NCI-H1417 treated with DMSO at 0.1 percent for 48 hours (cell line): ENCODE measurements at places on chromosomes 16 and 17.

GRCh38 chr17:47076171-47076570, 97.1 kb upstream of the RPRML start:
- DNase-seq: no peak

GRCh38 chr17:17819561-17819995, 17.2 kb downstream of the SREBF1 start:
- DNase-seq: no peak

DNA sequence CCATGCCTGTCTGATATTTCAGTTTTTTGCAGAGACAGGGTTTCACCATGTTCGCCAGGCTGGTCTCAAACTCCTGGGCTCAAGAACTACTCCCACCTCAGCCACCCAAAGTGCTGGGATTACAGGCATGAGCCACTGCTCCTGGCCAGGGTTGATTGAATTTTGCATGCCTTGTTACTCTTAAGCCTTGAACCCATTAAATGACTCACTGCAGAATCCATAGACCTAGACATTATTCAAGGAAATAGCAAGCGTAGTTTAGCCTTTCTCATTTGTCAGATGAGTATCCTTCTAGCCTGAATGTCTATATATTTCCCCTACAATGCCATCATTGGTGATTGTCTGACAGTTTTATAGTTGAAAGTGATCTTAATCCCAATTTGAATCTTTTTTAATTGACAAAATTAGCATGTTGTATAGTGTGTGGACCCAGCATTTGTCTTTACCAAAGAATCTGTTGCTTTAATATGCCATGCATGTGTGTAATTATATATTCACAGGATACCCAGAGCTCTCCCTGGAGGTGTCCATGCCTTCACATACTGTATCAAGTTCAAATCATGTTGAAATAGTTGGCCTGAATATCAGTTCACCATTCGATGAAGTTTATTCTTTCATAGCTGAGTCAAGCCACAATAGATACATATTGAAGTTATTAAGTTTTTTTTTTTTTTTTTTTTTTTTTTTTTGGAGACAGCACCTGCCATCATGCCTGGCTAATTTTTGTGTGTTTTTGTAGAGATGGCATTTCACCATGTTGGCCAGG, 321.0 kb downstream of the CPPED1 start:
- no peak for DNase-seq

- no peak for DNase-seq
These were observed 7.1 kb upstream of the ZNF213 start for GRCh38 chr16:3127745-3128144.

DNA sequence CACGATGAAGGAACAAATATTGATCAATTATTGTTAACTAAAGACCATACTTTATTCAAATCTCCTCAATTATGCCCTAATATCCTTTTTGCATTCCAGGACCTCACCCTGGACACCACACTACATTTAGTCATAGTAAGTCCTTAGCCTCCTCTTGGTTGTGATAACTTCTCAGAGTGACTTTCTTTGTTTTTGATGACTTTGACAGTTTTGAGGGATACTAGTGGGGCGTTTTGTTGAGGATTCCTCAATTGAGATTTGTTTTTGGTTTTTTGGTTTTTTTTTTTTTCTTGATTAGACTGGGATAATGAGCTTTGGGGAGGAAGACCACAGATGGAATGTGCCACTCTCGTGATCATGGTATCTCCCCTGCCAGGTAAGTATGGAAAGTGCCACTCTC, 105.5 kb downstream of the SOX9 start:
- no peak for DNase-seq

DNA sequence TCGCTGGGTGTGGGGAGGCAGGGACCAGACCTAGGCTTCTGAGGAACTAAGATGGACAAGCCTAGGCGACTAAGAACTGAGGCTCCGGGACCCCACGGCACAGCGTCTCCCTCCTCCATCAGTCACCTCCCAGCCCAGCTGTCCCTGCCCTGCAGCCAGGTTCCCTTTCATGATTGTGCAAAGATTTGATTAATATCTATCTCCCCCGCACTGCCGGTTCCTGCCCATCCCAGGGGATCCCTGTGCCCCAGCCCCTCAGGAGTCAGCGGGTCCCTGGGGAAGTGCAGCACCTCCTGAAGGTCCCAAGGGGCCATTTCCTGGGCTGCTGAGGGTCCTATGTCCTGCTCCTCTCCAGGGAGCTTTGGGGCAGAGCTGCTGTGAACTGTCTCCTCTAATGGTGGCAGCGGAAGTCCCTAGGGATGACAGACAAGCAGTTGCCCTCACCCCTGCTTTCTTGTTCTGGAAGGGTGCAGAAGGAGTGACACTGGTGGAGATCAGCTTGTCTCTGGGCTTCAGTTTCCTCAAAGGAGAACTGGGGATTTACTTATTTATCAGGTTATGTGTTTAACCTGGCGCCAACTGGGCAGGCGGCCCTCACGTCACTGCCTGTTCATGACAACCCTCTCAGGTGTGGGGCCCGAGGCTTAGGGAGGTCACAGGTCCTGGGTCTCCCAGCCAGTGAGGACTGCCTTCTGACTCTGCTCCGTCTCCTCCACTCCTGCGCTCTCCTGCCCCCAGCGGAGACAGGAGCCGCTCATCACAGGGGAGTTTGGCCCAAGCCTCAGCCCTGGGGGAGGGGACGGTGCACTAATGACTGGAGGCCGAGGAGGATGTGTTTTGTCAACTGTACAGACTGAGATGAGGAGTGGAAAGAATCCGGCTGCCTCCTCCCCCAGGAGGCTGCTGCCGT, 1.9 kb upstream of the C16orf74 start:
- no peak for DNase-seq

- no peak for DNase-seq
These were observed 674.7 kb upstream of the SALL1 start for GRCh38 chr16:51825779-51826178.

DNA sequence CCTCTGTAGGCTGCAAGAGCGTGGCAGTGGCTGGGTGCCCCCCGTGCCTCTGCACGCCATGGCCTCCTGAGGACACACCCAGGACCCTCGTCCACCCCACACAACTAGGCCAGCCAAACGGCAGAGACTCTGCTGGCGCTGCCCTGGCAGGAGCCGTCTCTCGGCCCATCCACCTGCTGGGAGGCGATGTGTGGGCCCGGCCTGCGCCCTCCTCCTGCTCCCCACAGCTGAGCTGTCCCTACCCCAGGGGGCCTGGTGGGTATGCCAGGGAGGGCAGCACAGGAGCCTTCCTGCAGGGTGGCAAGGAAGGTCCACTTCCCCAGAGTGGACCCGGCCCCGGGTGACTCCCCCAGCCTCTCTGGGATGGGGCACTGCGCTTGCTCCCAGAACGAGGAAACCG, 7.0 kb downstream of the RNF166 start:
- no peak for DNase-seq

DNA sequence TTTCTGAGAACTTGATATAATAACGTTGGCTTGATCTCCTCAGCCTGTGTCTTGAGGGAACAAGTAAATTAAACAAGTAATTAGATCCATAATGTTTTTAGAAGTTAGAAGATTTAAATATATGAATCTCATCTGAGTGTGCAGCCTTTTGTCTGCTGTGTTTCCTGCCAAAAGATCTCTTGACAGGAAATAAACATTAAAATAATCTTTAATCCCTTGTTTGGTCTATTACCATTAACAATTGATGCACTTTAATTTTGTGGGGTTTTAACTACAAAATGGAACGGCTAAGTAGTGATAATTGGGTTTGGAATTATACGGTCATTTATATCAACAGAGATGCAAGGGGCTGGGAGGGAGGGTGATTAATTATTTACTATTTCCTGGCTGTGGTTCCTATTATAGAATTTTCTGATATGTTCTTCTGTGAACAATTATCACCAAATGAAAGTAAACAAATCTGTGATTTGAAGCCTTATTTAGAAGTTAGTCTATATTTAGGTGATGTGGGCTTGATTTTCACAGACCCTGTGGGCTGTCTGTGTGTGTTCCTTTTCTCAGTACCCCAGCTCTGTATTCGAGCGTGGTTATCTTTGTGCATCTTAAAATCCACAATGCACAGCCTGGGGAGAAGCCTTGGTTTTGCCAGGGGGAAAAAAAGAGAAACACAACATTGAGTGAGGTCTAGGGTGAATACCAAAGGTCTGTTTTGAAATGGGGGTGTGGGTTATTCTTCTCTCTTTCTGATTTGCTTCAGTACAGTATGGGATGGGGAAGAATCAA, 556.1 kb downstream of the WWOX start:
- DNase-seq: no peak

- no peak for DNase-seq
These were observed 5.5 kb downstream of the TMEM204 start for GRCh38 chr16:1538804-1539520.

GRCh38 chr17:42255445-42255844, 20.7 kb downstream of the STAT5B start:
- no peak for DNase-seq

GRCh38 chr16:27935076-27935475, 128.4 kb downstream of the GSG1L start:
- no peak for DNase-seq

DNA sequence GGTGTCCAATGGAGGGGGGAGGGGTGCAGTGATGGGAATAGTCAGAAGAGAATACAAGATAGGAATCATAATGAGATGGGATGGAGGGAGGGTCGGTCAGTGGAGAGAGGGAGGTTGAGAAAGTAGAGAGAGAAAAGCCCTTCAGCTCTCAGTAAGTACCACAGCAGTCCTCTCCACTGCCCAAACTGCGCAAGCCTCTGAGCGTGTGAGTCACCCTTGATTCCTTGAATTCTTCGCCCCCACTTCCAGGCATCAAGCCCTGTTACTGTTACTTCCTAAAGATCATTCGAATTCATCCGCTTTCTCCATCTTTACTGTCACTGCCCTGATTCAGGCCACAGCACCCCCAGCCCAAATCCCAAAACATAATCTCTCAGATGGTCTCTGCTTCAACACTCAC, 2.5 kb downstream of the GUCY2D start:
- DNase-seq: no peak

- no peak for DNase-seq
These were observed 24.4 kb downstream of the LAT start for GRCh38 chr16:29009050-29009837.

GRCh38 chr17:80650751-80651518, 106.3 kb downstream of the RPTOR start:
- no peak for DNase-seq
